ENCODE measurements at places on chromosomes 7 and 10.

- DNase-seq, result no peak
Observed at GRCh38 chr7:74475243-74475986, 21.7 kb downstream of the GTF2IRD1 start.

- no peak for DNase-seq
Observed at GRCh38 chr7:125814100-125814499, 884.5 kb upstream of the POT1 start.

DNA sequence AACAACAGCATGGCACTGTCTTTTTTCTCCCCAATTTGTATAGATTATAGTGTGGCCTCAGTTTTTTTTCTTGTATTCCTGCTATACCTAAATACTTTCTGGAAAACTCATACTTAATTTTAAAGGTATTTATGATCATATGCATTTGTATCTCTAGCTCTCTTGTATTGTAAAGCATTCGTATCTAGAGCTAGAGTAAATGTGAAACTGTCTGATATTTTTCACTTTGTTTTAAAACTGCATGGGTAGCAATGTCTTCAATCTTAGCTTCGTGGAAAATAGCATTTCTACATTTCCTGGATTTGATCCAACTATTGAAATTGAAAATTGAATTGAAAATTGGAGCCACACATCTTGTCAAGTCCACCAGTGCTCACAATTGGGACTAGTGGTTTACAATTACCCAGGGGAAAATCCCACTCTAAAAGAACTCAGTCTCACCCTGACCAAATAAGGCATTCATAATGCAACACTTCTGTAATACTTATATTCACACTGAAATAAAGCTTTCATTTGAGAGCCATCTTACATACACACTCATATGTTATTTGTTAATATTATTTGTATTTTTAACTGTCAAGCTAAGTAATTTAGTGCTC lies 51.3 kb upstream of the KLF6 start:
- DNase-seq, result no peak

DNA sequence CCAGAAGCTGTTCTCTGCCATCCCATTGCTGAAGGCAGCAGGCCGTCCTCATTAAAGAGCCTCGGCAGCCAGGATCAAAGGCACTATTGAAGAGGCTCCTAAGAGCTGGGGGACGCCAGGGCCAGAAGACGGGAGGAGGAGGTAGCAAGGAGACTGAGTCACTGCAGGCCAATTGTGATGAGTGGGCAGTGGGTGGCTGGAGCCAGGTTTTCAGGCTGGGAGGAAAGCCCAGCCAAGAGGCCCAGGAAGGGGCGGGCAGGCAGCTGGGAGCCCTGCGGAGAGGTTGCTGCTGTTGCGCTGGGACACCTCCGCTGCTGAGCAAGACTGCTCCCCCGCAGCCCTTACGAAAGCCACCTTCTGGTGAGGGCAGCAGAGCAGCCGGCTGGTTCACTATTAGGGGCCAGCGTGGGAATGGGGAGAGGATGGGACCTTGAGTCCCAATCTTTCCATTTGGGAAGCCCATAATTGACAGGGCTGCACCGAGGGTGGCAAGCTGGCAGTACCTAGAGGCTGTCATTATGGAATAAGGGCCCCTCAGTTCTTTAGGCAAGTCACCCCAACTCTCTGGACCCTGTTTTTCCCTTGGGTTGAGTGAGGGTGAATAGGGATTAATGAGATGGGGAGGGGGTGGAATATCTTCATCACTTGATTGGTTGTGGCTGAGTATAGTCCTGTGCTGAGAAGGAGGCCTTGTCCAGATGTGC lies 48.4 kb downstream of the UNC5B start:
- DNase-seq, result no peak

- peak; percentile 65 for DNase-seq
Observed at GRCh38 chr10:14429043-14429700, 98.4 kb upstream of the FRMD4A start.

GRCh38 chr7:73652541-73652949 lies 15.1 kb upstream of the VPS37D start:
- peak; percentile 70 for DNase-seq

GRCh38 chr7:17301471-17302456 lies 3.3 kb downstream of the AHR start:
- peak; percentile 45 for DNase-seq

DNA sequence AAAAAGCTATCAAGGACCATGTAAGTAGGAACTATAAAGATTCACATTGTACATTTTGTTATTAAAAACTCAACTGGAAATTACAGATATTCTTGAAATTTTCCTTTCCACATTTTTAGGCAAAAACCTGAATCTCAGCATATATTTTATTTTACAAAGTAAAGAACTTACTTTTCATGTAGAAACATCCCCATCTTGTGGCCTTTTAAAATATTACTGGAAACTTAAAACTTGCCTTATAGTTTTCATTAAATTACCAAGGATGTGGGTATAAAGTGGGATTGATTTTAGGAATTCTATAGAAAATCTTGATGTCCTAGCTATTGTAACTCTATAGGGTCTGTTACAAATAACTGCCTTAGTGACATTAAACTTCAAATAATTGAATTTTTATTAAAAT lies 10.6 kb downstream of the DBF4 start:
- peak; percentile 61 for DNase-seq

DNA sequence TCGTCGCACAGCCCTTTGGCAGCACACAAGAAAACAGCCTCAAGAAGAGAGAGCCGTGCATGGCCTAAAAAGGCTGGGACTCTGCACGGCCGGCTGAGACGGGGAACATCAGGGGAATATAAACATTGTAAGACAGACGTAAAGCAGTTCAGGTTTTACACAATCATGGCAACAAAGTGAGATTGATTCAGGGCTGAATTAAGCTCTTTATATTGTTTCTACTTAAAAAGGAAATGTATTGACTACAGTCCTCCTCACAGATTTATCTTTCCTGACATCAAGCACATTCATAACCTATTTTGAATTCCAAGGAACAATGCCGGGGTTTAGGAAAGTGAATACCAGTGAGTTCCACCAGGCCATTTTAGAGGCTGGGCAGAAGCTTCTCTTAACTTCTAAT lies 25.2 kb downstream of the SORBS1 start:
- DNase-seq, result no peak

DNA sequence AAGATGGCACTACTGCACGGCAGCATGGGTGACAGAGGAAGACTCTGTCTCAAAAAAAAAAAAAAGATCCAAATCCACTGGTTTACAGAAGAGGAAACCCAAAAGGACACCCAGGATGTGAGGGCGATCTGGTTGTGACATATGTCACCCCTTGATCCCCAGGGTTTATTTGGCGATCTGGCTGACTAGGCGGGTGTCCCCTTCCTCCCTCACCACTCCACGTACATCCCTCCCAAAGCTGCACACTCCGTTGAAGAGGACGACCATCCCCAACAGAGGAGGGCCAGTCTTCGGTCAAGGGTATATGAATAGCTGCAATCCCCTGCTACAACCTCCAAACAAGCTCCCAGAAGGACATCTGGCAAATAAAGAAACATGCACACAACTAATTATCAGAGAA lies 111.6 kb downstream of the HTR5A start:
- DNase-seq, result no peak

GRCh38 chr10:43944381-43945093 lies 295.9 kb upstream of the ZNF32 start:
- no peak for DNase-seq

GRCh38 chr10:36057180-36057579 lies 415.1 kb upstream of the FZD8 start:
- DNase-seq, result no peak

- peak; percentile 68 for DNase-seq
Observed at GRCh38 chr7:93914581-93915066, 6.9 kb upstream of the GNG11 start.

DNA sequence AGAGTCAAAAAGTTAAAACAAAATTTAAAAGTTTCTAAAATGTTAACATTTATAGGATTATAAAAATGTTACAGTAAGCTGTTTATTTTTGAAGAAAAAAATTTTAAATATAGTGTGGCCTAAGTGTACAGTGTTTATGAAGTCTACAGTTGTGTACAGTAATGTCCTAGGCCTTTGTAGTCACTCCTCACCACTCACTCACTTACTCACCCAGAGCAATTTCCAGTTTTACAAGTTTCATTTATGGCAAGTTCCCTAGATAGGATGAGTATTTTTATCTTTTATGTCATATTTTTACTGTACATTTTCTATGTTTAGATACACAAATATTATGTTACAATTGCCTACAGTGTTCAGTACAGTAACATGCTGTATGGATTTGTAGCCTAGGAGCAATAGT lies 419.9 kb downstream of the ARL4A start:
- DNase-seq, result no peak

GRCh38 chr10:119898577-119898976 lies 6.0 kb downstream of the SEC23IP start:
- no peak for DNase-seq

- no peak for DNase-seq
Observed at GRCh38 chr10:101079874-101080273, 18.1 kb downstream of the KAZALD1 start.

DNA sequence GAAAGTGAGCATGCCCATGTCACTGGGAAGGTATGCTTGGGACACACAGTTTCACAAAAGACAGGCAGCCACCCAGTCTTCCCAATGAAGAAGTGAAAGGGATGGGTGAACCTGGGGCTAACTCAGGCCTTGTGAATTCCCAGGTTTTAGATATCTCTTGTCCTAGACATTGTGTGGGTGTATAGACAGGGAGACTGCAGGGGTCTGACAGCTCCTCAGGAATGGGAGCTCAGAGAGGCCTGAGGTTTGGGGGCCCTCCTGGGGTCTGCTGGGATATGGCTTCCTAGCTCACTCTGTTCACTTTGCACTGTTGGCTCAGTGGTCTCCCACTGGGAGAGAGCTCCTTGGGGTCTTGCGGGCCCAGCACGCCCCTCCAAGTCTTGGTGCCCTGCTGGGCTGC lies 47.0 kb downstream of the WDFY4 start:
- no peak for DNase-seq

GRCh38 chr10:118495499-118495898 lies 99.9 kb downstream of the PRLHR start:
- no peak for DNase-seq
